ENCODE measurements at places on chromosomes 2 and 18. TPM values are rescaled to one million over a fixed set of nuclear protein-coding genes. Genes with fewer than 3 reads are reported as not detected.

Gene AFF3
- total RNA-seq = 14.4 TPM

Gene EMILIN1
- total RNA-seq = 179 TPM

GRCh38 chr2:214005337-214005736, 405.5 kb upstream of the VWC2L start:
- no peak for DNase-seq

- DNase-seq = no peak
Measured at GRCh38 chr2:147002256-147002655, 842.6 kb upstream of the ACVR2A start.

DNA sequence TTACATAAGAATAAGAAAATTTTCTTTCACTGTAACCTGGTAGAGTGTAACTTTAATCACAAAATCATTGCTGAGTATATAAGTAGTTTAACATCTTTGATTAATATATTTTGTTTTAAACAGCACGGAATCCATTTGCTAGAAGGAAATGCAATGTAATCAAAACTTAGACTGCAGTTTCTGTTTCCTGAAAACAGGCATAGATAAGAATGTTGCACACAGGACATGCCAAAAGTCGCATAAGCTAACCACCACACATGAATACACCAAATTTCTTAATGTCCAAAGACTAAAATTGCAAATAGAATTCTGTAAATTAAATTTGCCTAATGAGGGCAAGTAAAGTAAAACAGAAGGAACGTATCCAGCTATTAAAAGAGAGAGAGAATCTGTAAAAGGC, 51.0 kb upstream of the SERPINB2 start:
- DNase-seq = no peak

DNA sequence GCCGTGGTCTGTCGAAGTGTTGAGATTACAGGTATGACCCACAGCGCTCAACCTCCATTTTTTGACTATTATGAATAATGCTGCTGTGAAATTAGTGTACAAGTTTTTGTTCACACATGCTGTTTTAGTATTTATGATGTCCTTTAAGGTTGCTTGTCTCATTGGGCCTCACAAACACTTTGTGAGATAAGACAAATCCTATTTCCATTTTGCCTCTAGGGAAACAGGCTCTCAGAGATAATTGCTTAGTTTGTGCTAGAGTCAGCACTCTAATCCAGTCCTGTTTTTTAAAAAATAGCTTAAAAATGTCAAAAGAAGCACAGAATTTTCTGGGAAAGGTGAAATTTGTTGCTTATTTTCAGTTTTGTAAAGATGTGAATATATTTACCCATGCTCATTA, 43.3 kb upstream of the CUL3 start:
- DNase-seq = no peak

DNA sequence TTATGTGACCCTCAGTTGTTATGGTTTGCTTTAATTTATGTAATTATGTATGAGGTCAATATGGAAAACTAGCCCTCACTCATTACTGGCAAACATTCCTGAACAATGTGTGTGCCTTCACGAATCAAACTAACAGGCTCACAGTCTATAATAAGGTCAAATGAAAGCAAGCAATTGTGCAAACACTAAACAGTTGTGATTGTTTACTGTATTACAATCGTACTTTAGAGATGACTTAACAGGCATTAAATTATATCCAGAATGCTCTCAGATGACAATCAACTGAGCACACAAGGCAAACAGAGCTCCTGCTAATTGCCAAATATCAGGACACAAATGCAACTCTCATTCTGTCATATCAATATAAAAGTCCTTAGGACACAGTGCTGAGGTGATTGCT, 29.5 kb downstream of the COL5A2 start:
- DNase-seq = no peak

DNA sequence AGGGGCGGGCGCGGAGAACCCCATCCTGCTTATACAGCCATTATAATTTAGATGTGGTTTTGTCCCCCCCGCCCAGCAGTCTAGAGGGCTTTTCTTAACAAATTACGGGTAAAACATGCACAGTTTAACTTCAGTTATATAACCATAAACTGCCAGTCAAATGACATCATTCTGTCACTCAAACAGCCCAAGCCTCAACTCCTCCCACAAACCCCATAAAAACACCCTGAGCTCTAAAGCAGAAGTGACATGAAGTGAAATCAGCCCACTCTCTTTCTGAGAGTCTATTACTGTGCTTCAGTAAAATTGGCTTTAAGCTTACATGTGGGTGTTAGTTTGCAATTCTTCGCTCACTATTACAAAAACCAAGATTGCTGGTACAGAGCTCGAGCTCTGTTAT, 705.1 kb upstream of the GCFC2 start:
- no peak for DNase-seq

DNA sequence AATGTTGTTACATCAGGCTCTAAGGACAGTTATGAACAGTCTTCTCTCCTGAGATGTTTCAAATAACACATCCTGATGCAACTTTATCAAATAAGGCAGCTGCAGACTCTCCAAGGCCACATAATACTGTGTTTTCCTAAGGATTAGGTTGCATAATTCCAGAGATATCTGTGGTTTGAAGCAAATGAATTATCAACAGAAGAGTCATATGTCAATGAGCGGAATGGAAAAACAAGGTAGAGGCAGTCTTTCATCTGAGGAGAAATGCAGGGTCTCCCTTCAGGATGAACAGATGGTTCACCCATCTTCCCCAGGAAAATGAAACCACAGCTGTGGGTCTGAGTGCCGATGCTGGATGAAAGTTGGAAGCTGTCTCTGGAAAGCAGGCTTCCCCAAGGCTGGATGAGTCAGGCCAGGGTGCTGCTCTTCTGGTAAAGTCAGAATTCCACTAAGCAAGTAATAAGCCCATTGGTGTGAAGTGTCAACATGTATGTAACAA, 22.2 kb downstream of the LYG1 start:
- no peak for DNase-seq
